Stimulated activated CD4-positive, alpha-beta T cell treated with anti-CD3 and anti-CD28 coated beads, TNF-alpha, amount 100 ng/mL, for 4 hours (primary cell): ENCODE measurements at places on chromosomes 1 and 21.
A peak's percentile ranks its signal among the peaks of the same experiment; 100 is the strongest.

DNA sequence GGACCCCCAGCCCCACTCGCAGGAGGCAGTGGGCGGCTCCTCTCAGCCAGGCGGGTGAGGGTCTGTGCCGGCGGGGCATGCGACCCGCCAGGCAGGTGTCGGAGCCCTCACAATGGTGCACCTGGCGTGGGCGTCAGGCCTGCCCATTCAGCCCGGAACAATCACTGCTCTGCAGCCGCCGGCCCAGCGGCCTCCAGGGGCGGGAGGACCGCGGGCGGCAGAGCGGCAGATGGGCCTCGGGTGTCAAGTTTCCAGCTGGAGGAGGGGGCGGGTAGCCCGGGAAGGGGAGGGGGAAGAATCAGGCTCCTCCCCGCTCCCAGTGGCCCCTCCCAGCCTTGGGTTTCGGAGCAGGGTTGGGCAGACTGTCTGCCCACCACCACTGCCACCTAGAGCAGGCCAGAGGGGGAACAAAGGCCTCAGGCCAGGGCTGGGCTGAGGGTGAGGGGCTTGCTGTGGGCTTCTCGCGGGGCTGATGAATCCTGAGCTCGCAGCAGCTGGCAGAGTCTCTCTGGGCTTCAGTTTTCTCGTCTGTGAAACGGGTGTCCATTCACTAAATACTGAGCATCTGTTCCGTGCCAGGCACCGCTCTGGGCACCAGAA is 39.5 kb upstream of the CASZ1 start:
- DNase-seq: no peak

DNA sequence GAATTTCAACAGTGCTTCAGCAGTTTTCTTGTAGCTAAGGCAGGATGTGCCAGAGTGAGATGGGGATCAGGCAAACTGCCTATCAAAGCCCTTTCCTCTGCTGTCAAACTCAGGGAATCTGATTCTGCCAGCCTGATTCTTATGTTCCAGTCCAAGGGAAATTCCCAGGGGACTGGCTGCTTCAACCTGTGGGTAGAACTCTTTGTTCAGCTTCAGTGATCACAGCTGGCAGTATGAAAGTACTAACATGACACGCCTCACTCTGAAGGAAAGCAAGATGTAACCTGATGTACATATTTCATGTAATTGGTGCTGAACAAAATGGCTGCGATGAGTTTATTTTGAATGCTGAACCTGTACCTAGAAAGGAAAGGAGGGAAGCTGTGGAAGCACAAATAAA is 40.1 kb upstream of the SLC5A9 start:
- DNase-seq: no peak

- DNase-seq: no peak
These were observed 7.5 kb downstream of the LRRC8C start for GRCh38 chr1:89640440-89640839.

GRCh38 chr21:15249285-15249993 is 184.6 kb upstream of the NRIP1 start:
- no peak for DNase-seq

DNA sequence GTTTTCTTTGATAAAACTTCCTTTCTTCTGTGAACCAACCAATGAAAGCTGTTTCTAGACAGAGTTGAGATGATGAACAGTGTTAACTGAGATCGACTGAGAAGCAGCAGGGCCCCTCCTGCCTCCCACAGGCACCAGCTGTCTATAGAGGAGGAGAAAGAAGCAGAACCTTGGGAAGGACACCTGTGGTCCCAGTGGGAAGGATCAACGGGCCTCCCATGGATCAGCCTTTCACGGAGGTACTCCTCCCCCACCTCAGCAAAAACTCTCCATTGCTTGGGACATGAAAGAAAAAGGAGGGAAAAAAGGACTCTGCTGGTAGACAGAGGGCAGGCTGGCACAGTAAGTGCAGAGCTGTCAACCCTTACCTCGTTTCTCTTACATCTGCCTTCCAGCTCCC is 40.5 kb downstream of the PLPPR5 start:
- no peak for DNase-seq

DNA sequence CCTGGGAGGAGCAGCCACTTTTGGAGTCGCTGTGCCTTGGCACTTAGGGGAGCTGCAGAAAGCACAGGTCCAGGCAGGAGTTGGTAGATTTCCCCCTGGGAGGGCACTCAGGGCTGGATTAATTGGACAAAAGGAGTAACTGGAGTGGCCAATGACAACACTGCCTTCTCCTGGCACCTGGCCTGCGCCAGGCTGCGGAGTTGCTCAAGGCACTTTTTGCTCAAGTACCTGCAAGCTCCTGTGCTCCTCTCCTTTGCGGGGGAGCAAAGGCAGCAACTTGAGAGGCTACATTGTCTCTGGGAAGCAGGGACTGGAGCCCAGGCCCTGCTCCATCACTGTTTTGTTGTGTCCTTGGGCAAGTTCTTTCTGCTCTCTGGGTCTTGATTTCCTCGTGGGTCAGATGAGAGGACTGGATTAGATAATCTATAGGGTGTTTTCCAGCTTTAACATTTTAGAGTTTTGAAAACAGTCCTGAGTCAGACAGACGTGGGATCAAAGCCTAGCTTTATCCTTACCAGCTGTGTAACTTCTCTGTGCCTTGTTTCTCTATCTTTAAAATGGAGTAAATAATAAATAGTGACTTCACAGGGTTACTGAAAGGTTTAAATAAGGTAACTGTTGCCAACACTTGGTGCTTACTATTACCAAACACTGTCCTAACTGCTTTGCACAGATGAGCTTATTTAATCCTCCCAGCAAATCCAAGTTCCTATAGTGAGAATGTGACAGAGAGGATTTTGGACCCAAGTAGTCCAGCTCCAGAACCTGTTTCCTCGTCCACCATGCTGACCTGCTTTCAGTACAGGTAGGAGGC is 18.0 kb upstream of the GRHL3 start:
- no peak for DNase-seq

DNA sequence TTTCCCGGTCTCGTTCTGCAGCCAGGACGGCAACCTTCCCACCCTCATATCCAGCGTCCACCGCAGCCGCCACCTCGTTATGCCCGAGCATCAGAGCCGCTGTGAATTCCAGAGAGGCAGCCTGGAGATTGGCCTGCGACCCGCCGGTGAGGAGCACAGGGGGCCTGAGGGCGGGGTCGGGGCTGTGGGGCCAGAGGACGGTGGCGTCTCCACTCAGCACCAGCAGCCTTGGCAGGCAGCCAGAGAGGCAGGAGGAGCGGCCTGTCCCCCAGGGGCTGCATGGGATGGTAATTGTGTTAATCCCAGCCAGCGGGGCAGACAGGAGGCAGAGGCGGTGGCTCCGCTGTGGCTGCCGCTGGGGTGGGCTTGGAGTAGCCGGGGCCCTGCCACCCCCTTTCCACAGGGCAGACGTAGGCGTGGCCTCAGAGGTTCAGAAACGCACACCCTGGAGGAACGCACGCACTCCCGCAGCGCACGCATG is 12.1 kb downstream of the SAMD11 start:
- DNase-seq: no peak

GRCh38 chr21:41453198-41453597 is 27.2 kb downstream of the MX1 start:
- DNase-seq: no peak

GRCh38 chr1:10724511-10724910 is 71.9 kb downstream of the CASZ1 start:
- DNase-seq: no peak

GRCh38 chr1:33168556-33169289 is 13.1 kb downstream of the TRIM62 start:
- no peak for DNase-seq

DNA sequence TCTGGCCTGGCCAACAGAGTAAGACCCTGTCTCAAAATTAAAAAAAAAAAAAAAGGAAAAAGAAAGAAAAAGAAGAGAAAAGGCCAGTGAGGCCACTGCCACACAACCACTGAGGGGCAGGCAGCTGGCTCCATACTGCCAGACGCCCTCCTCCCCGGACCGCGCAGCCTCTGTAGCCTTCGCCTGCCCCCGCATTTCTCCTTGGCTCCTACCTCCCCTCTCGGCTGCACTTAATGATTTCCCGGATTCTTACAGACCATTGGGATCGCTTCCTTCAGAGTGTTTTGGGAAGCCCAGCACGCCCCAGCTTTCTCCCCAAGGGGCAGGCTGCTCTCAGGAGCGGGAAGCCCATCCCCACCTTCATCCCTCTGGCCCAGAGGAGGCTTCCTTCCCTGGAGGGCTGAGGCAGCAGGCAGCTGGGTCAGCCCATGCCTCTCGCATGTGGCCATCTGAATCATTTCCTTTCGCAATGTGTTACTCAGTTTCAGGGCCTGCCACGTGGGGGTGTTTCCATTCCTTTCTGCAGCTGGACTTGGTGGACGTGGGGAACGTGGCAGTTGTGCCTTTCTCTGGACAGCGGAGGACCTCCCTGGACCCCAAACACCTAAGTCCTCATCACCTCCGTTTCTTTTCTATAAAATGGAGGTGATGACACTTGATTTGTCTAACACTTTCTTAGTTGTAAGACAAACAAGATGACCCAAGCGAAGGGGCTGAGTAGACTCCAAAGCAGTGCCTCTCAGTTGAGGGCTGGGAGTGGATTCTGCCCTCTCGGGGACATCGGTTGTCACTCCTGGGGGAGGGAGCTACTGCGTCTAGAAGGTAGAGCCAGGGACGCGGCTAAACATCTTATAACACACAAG is 2.3 kb downstream of the SLC2A5 start:
- DNase-seq: no peak

- DNase-seq: no peak
These were observed 19.0 kb upstream of the LRRC52 start for GRCh38 chr1:165524639-165525285.

DNA sequence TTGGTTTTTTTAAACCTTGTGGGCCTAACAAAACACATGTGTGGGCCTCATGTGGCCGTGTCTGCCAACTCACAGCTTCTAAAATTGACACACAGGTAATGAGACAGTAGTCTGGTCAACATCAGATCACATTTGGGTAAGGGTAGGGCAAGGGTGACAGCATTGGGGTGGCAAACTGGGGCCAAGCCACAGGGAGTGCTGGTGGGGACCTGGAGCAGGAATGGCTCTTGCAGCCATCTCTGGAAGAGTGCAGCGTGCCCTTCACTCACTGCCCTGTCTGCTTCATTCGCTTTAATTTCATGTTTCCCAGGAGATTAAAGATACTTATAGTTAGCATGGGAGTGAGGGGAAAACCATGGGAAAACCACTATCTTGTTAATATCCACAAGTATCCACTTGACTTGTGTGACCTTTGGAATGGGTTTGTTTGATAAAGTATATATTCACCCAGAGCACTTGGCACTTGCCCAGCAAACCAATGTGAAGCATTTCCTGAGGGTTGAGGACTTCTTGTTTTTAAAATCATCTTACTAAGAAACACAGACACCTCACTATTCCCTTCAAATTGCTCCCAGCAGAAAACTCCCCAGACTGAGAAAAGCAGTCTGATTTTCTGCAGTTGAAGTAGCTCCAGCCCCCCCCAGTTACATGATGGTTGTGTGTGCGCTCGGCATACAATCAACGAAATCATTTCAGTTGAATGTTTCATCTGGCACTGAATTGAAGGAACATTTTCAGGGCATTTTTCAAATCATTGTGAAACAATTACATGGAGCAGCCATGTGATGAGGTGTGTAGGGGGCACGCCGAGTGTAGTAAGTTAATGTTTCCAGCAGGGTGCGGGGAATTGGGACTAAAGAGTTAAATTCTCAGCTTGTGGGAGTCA is 175.7 kb downstream of the VPS13D start:
- no peak for DNase-seq

- no peak for DNase-seq
These were observed 100.2 kb upstream of the PPM1J start for GRCh38 chr1:112815376-112815775.

DNA sequence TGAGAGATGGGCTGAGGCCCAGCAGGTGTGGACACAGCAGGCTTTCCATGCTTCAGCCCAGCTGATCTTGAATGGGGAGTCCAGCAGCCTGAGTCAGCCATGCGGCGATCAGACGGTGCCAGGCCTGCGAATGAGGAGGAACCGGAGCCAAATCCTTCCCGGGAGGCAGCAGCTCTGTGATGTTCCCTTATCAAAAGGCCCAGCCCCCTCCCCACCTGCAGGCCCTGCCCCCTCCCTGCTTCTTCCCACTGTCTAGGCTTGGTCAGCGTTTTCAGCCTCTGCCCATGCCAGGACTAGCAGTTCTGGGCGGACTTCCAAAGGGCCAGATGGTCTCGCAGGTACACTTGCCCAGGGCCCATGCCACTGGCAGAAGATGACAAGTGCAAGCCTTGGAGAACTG is 253.8 kb downstream of the KAZN start:
- no peak for DNase-seq

DNA sequence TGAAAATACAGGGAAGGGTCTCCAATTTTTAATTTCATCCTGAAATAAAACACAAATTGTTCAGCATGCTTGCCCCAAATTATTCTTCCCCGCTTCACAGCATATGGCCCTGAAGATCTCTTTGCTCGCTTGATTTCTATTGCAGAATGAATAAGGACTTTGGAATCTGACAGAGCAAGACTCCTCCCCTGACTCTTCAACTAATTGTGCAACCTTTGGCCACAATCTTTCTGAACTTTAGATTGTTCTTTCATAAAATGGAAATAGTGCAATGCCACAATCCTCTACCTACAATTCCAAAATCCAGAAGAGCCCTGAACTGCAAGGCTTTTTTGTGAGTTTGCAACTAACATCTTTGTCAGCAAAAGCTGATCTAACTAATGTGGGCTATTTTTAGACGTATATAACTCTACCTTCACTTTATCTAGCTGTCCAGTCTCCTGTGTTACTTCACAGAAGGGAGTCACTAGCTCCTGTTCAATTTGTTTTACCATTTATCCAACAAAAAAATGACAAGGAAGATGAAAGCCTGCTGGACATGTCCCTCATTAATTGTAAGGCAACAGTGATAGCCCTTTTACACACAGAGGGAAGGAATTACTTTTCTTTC is 13.4 kb downstream of the RNASEL start:
- DNase-seq: no peak

- peak; percentile 61 for DNase-seq
These were observed 1.1 kb downstream of the POGZ start for GRCh38 chr1:151457911-151458801.

DNA sequence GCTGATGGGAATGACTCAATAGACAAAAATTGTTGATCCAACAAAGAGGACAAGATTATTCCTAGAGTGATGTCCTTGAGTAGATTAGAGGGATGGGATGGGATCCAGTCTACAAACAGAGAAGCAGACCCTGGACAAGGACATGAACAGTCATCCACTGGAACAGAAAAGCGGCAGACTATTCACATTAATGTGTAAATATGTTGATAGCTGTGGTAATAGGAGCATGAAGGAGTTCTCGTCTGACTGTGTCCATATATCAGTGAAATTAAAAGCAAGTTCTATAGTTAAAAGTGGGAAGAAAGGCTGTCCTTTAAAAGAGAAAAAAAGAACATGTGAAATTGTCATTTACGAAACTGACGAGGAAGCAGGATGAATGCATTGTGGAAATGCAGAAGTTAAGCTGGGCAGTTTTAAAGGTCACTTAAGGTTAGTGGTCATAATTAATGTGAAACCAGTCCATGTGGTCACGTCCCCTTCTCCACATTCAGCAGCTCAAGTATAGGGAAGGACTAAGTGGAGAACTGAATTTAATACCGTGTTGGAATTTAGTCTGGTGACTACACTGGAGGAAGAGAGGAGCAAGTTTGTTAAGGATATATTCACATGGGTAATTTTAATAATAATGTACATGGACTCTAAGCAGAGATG is 62.1 kb downstream of the PIK3R3 start:
- DNase-seq: no peak

GRCh38 chr1:43747736-43748135 is 40.4 kb downstream of the ST3GAL3 start:
- DNase-seq: no peak

- DNase-seq: no peak
These were observed 17.1 kb upstream of the KCND3 start for GRCh38 chr1:112006416-112007025.

GRCh38 chr1:153513023-153513422 is 22.8 kb downstream of the S100A6 start:
- no peak for DNase-seq
